ENCODE measurements at places on chromosomes 13 and 19.
A peak's percentile ranks its signal among the peaks of the same experiment; 100 is the strongest.

DNA sequence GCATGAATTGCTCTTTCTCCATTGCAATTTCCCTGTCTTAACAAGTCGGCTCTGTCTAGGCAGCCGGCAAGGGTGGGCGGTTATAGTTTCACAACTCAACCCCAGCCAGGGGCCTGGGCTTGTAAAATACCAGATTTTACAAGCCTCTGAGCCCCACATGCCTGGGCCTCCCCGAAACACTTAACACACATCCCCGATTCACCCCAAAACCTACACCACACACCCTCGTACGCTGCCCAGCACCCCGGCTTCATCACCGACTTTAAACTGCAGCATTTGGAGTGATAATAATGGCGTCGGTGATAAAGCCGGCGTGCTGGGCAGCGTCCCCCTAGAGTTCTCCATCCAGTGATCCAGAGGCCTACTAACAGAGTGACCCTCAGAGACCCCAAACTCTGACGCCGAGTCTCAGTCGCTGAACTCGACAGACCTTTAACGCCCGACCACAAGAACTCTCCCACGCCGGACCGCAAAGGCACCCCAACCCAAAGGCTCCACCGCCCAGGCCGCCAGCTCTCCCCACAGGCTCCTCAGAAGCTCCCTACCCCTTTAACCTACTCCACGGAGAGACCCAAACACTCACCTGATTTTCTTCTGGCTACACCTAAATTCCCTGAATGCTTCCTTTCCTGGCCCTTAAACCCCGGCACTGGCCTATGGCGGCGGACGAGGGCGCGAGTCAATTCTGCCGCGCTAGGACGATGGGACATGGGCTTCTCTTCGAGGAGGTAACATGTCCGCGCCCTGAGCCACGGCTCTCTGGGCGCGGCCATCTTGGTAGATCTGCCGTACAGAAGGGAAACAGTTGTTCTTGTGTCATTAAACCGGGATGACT lies at the start of gene ZNF649:
Gene ZNF649, minus strand, starts transcription at position 687 of the 835 bp plus-strand sequence. CDS start 4,910 bp downstream, outside the sequence.
- peak; percentile 75 for DNase-seq

- DNase-seq, result no peak
Observed at GRCh38 chr19:18496167-18496979, 25.5 kb downstream of the ELL start.

DNA sequence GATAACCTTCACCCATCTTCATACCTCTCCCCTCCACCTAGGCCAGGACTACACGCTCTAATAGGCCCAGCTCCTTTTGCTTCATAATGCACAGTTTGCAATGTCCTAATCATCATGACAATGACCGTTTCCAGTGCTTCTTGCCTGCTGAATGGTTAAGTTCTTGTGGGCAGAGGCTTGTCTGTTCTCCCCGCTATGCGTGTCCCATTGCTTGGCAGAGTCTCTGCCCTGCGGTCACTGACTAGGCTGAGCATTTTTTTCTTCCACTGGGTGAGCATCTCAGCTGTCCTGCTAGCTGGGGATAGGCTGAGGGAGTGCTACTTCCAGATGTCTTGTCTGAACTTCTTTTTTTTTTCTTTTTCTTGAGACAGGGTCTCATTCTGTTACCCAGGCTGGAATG lies 314.7 kb downstream of the UQCRFS1 start:
- DNase-seq, result no peak

GRCh38 chr19:43465468-43466120 lies at the start of gene LYPD3:
LYPD3 (minus strand) TSS chr19:43465608; CDS start chr19:43465571, 37 bp downstream.
- DNase-seq, result no peak

DNA sequence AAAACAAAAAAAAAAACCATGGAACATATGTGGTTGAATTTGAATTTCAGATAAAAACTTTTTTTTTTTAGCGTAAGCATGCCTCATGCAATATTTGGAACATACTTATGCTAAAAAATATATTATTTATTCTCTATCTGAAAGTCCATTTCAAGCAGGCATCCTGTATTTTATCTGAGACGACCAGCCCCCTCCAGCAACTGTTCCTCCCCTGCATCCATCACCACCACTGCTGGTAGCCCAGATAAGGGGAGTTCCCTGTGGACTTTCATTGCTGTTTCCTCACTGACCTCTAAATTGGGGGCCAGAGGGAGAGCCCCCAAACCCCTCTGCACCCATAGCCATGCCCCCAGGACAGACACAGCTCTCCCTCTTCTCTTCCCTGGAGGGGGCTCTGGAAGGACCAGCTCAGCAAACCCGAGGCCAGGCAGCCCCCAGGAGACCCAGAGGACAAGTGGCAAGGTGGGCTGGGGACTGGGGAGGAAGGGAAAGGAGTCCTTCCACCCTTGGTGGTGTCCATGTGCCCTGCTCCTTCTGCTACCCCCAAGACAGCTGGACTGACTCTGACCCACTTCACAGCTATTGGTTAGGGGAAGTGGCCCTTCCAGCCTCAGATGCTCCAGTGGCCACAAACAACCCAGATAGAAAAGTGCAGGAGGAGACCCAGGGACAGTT lies 6.6 kb upstream of the SIGLEC12 start:
- DNase-seq, result no peak

DNA sequence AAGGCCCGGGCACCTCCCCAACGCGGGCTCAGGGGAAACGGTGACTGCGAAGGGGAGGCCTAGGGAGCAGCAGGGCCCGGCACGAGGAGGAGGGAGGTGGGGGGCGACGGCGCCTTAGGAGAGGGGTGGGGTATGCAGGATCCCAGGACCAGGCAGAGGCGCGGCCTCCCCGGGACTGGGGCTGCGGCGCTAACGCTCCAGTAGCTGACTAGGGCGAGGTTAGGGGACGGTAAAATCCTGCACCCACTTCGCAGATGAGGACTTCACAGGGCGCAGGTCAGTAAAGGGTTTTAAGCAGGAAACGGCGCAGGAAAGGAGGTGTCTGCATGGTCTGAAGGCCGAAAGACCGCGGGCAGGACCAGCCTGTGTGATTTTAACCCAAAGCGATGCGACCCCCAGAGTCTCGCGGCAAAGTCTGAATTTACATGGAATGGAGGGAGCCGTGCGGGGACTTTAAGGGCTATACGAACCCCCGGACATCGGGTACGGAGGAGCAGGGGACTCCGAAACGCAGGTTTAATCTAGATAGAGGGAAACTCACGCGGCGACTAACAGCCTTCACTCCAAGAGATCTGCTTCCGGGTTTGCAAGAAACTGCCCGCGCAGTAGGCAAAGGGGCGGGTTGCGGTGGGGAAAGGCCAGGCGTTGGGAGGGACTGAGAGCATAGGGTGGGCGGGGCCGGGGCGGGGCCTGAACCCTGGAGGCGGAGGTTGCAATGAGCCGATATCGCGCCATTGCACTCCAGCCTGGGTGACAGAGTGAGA lies at the start of gene ZNF665:
Gene ZNF665, minus strand, starts transcription at position 588 of the 764 bp plus-strand sequence. CDS start 10,460 bp downstream, outside the sequence.
- peak; percentile 86 for DNase-seq

DNA sequence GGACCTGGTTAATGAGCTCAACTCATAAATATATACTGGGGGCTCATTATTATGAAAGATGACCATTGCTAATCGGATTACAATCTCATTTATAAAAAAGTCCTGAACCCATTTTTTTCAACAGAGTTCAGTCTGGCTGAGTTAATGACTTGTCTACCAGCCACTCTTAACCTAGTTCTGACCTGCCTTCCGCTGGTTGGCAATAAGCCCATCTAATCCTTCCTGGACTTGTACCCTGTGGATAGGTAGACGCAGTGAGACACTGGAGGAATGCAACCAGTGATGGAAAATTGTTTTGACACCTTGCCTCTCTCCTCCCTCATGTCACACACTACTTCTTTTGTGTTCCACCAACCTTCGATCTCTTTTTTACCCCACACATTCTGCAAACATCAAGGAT lies 279.9 kb downstream of the FOXO1 start:
- DNase-seq, result no peak

DNA sequence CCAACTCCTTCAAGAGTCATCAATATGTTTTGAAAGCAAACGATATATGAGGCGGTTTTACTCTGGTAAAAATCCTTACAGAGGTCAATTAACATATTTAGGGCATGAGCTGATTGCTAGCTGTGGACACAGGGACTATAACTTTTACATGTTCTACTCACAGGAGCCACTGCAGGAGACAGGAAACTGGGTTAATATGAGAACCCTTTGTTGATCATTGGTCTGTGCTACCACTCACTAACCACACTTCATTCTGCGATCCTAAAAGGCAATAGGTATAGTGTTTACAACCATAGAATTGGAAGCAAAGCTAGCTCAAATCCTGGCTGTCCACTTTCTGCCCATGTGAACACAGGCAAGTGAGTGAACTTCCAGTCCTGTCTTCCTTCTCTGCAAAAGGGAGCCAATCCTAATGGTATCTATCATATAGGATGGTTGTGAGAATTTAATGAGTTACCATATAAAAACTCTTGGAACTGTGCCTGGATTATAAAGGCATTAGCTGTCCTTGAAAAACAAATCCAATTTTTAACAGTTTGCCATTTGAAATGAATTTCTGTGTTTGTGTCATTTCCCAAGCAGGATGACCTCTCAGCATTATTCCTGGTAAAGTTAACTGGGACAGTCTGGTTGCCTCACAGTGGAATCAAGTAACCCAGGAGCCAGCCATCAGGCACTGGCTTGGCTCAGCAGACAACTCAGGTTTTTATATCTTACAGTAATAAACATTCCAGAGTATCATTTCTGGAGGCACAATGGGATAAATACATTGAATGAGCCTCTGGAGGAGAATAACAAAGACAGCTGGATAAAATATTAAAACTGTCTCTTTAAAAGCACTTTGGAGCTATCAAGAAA lies 29.8 kb upstream of the RAP2A start:
- DNase-seq, result no peak

GRCh38 chr13:78611040-78611439 lies 7.7 kb upstream of the POU4F1 start:
- DNase-seq, result no peak

DNA sequence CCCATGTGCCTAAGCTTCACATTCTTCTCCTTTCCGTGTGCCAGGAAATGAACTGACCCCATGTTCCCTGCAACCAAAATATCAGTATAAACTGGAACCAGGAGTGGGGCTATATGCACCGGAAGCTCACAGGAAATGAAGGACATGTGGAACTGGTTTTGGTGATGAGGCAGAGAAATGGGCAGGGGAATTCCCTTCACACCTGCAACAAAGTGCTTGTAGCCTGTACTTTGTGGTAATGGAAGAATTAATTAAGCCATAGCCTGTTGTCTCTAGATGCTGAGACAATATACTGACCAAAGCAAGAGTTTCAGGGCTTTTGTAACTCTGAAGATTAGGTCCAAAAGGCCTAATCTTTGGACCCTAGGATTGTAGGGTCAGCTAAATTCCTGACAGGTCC lies 15.5 kb upstream of the UGGT2 start:
- DNase-seq, result no peak

- no peak for DNase-seq
Observed at GRCh38 chr19:50425581-50425980, 6.8 kb downstream of the SPIB start.

GRCh38 chr19:2603334-2603733 lies 99.2 kb downstream of the GNG7 start:
- no peak for DNase-seq

DNA sequence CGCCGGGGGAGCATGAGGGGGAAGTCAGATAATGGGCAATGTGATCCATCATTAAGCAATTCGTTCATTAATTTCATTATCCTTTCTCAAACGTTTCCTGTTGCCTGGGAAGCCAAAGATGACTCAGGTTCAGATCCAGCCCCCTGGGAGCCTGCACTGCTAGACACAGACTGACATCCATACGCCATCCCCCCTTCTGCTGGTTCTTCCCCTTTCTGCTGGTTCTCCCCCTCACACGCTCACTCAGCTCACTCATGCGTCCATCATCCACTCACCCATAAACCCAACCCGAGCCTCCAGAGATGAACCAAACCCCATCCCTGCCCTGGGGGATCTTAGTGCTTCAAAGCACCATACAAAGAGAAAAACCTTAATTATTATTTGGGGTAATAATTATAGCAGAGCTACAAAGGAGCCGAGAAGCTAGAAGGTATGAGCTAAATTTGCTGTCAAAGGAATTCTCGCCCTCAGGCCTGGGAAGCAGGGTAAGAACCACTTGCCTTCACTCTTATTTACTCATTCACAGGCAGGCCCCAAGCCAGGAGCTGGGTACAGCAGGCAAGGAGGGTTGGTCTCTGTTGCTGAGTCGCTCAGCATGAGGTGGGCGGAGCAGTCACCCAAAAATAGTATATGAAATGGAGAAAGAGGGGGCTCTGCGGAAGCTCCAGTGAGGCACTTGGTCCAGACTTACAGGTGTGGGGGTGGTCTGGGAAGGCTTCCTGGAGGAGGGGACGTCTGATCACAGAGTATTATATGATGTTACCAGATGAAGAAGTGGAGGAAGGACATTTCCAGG lies 7.0 kb upstream of the ZNF444 start:
- DNase-seq, result no peak

GRCh38 chr13:20400774-20401173 lies 124.9 kb downstream of the CRYL1 start:
- no peak for DNase-seq

DNA sequence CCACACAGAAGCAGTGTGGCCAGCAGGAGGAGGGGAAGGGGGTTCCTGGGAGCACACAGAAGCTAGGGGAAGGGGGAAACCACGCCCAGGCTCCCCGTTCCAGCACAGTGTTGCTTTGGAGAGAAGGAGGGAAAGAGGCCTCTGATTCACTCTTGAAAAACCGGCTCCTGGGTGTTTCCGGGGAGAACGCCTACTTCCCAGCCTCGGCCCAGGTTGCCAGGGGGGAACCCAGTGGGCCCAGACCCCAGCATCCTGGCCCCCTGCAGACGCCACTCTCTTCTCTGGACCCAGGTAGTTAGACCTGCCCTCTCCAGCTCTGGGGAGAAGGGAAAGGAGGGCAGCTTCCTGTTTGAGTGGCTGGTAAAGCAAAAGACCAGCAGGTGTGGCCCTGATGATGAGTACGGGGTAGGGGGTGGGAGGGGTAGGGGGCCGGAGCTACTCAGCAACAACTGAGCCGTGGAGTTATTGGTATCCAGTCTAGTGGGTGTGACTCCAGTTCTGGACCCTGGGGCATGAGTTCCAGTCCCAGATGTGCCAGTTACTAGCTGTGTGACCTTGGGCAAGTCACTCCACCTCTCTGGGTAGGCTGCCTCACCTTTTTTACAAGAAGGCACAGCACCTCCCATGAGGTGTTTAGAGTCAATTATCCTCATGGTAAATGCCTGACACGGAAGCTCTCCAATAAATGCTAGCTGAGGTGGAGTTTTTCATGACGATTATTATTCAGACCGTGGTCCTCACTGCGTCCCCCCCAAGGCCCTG lies 836 bp downstream of the GIPC1 start:
- no peak for DNase-seq

GRCh38 chr19:57443121-57443696 lies 8.1 kb downstream of the ZNF749 start:
- DNase-seq, result no peak

GRCh38 chr19:36819130-36819630 lies 19.0 kb downstream of the ZNF790 start:
- no peak for DNase-seq

DNA sequence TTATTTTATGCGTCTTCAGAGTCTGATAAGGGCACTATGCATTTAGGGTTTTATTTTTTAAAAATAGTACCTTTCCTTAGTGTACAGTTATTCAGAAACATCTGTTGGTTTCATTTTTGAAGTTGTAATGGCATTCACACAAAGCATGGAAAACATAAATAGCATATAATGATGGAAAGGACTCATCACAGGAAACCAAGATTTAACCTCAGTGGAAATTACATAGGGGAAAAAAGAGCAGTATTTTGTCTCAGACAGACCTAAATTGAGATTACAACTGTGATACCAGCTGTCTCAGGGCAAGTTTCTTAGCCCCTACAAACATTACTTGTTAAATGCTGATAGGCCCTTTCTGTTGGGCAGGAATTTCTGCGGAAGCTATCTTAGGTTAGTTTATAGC lies 57.2 kb downstream of the NHLRC3 start:
- no peak for DNase-seq

All from hypothalamus (tissue), 51 donors.